Pulmonary artery endothelial cell (primary cell): ENCODE measurements at places on chromosomes 12 and 14.
A peak's percentile ranks its signal among the peaks of the same experiment; 100 is the strongest.

GRCh38 chr14:72264716-72265115, 332.5 kb downstream of the RGS6 start:
- DNase-seq = no peak

DNA sequence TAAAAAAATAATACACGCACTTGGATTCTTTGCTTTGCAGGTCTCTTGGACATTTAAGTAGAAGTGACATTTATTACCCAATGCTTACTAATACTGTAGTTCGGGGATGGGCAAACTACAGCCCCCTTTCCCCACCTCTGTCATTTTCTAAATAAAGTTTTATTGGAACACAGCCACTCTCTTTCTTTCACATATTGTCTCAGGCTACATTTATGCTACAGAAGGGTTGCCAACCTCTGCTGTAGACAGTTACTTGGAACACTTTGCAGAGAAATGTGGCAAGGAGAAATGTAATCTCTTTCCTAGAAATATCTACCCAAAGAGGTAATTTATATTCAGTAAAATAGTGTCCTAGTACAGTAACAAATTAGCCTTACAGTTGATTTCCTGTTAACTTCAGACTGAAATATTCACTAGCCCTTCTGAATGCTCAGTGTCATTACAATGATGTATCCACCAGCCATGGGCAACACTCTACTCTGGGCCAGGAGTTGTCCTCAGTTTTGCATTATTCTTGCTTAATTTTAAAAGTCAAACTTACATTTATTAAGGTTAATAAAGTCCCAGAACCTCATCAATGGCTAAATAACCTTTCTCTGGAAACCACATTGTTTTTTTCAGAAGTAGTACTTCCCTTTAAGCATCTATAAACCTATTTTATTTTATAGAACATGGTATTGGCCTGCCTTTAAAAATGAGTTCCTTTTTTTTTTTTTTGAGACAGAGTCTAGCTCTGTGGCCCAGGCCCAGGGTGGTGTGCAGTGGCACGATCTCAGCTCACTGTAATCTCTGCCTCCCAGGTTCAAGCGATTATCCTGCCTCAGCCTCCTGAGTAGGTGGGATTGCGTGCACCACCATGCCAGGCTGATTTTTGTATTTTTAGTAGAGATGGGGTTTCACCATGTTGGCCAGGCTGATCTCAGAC, 269.6 kb upstream of the AMIGO2 start:
- DNase-seq = no peak

GRCh38 chr14:42523666-42524065, 917.0 kb downstream of the LRFN5 start:
- DNase-seq = no peak

DNA sequence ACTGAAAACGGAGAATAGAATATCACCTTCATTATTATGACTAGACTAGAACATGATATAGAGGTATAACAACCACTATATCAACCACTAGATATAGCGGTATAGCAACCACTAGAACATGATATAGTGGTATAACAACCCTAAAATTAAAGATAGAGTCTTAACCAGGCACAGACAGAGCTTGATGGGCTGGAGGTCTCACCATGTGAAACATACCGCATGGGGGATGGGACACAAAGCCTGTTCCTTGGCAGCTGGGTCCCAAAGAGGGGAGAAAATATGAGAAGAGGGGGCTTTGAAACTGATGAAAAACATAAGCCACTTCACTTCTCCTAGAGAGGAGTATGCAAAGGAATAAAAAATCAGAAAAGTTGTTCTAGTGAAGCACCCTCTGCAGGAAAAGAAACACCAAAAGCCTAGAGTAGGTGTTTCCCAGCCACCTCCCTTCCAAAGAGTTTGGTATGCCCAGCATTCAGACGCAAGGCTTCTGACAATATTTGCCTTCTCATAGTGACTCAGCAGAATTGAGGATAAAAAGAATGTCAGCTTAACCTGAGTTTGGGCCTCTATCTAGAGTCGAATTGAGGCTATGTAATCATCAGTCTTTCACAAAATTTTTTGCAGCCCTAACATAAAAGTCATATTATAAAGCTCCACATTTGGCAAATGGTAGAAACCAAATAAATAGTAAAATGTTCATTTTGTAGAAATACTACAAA, 316.4 kb downstream of the NOVA1 start:
- DNase-seq = no peak

GRCh38 chr14:24852312-24853060, 197.5 kb downstream of the STXBP6 start:
- no peak for DNase-seq

GRCh38 chr12:65965358-65965757, 141.1 kb downstream of the HMGA2 start:
- no peak for DNase-seq

GRCh38 chr12:103852498-103852997, 11.5 kb upstream of the NT5DC3 start:
- DNase-seq = no peak

DNA sequence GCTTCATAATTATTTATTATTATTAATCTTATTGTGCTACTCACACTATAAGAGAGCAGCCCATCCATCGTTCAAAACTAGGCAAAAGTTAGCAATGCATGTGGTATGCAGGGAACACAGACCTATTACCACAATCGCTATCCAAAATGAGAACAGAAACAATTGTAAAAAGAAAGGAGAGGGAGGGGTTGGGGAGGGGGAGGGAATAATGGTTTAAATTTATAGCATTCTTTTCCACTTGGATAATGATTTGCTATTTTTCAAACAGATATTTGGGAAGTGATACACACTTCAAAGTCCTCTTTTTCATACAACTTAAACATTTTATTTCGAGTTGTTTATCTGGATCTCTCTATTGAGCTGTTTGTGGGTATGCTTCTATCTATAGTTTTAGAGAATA, 248.6 kb upstream of the SOX5 start:
- no peak for DNase-seq

GRCh38 chr12:115617391-115617790, 660.1 kb downstream of the MED13L start:
- no peak for DNase-seq

- DNase-seq = no peak
These were observed 199.9 kb downstream of the LRIG3 start for GRCh38 chr12:58720421-58720820.

- no peak for DNase-seq
These were observed 11.8 kb downstream of the FNTB start for GRCh38 chr14:64998455-64998931.

GRCh38 chr12:71430756-71431155, 8.8 kb upstream of the LGR5 start:
- no peak for DNase-seq

DNA sequence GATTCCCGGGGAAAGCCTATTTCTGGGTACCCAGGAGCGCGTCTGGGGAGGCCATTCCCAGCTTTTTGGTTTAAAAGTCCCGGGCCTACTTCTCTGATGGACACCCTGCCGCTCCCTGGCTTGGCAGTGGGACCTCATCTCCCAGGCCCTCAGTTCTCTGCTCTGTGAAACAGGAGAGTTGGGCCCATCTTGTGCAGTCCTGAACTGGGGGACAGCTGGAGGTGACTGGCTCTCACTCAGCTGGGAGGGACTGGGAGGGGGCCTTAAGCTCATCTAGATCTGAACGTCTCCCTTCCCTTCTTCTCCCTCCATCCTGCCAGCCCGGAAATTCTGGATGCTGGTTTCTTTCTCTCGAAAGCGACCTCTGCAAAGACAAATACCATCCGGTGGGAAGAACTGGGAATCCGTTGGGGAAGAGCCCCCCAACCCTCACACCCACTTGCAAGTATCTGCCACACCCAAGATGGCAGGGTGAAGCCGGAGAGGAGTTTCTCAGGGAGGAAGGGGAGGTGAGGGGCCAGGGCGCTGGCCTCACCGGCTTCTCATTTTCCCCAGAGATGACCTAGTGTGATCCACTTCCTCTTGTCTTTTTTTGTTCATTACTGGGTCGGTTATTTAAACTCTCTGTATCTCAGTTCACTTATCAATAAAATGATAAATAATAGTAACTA, 1.4 kb downstream of the RIN3 start:
- DNase-seq = no peak

DNA sequence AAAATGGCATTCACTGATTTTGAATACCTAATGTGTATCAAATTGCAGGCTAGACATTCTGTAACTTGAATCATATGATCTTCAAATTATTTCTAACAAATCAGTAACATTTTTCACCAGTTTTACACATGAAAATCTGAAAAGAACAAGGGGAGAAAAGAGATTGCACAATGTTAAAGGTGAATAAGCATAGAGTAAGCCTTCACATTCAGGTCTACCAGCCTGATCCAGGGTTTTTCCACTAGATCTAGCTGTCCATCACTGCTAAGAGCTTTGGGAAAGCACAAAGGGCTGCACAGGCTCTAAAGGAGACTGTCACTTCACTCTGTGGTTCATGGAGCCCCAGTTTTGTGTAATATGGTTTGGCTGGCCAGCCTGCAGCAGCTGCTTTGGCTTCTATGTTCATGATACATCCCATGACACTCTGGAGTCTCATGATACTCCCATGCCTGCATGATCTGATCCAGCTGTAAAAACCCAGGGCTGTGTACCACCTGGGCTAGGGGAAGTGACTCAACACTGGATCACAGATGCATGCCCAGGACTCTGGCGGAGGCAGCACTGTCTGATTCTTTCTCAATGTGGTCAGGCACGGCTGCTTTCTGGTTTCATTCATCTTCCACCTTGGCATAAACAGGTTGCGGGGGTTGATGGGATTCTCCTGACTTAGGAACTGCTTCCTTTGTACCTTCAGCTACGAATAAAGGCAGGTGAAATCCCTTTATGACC, 859.7 kb downstream of the GALC start:
- DNase-seq = no peak

DNA sequence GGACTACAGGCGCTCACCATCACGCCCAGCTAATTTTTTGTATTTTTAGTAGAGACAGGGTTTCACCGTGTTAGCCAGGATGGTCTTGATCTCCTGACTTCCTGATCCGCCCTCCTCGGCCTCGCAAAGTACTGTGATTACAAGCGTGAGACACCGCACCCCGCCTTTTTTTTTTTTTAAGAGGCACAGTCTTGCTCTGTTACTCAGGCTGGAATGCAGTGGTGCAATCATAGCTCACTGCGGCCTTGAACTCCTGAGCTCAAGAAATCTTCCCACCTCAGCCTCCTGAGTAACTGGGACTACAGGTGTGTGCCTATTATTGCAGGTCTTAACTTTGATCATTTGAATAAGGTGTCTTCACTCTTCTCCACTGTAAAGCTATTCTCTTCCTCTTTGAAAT, 5.3 kb upstream of the GLTP start:
- DNase-seq = no peak

DNA sequence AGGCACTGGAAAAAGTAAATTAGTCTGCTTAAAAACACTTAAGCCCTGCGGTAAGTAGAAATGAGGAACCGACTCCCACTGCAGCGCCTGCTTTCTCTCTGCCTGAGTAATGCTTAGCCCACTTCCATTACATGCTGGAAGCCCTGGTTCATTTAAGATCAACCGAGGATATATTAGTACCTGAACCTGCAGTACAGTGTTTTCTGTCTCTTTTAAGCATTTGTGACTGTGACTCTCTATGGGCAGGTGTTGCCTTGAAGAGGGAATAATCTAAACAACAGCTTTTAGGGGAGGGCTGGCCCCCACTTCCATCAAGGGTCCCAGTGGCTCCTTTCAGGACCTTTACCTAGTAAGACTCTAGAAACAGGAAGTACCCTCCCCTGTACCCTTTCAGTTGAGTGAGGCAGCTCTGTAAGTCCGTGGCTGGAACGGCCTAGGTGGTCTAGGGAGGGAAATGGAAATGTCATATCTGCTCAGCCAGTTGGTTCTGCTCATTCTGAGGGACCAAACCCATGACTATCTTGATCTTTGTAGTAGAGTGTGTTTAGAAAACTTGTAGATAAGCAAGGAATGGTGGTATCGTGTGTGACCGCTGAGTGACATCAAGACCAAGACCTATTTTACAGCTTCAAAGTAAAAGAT, 56.2 kb downstream of the FNTB start:
- no peak for DNase-seq

- no peak for DNase-seq
These were observed 150.3 kb downstream of the TGFB3 start for GRCh38 chr14:75831455-75831854.

GRCh38 chr12:104219908-104220404, 4.4 kb downstream of the TXNRD1 start:
- peak; percentile 69 for DNase-seq

- DNase-seq = no peak
These were observed 28.7 kb downstream of the TSPAN9 start for GRCh38 chr12:3105690-3106479.

DNA sequence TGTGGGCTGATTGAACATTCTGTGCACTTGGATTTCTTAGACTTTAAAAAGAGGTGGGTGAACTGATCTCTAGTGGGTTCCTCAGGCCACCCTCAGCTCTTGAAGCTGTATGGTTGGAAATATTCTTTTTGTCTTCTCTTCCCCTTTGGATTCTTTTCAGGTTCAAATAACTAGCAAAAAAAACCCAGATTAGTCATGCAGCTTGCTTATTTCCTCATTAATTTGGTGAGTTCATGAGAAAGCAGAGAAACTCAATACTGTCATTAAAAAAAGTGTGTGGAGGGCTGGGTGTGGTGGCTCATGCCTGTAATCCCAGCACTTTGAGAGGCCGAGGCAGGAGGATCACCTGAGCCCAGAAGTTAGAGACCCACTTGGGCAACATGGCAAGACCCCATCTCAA, 183.4 kb downstream of the ESR2 start:
- DNase-seq = no peak

DNA sequence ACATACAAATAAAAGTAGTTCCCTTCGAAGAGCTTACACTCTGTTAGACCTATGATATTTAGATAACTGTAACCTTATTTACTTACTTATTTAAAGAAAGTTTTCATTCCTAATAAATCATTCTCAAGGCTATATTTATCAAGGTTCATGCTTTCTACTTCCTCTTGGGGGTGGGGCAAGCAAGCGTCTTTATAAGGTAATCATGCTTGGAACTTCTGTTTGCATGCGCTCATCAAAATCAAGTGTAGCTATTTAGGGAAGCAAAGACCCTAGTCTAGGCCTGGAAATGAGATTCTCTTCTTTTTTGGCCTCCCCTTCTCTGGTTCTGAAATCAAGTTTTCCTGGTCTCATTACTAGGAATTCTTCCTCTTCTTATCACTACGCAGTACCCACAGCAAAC, 766 bp downstream of the RERG start:
- no peak for DNase-seq
